ENCODE measurements at places on chromosomes 12 and 14.

DNA sequence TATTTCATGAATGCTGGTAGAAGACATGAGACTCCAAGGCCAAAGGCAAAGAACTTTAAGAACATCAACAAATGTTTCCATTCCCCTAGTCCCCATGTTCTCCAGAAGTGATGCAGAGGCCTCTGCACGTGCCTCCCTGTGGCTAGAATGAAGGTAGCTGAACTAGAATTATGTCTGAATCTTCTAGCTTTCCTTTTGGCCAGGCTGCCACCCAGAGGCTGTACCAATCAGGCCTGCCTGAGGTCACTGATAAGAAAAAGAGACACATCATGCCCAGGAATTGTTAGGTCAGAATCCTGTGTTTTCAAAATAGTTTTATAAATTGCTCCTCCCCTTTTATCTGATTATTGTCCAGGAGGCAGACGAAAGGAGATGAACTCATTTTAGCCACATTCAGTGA, 188.0 kb upstream of the SLC16A7 start:
- DNase-seq = no peak

DNA sequence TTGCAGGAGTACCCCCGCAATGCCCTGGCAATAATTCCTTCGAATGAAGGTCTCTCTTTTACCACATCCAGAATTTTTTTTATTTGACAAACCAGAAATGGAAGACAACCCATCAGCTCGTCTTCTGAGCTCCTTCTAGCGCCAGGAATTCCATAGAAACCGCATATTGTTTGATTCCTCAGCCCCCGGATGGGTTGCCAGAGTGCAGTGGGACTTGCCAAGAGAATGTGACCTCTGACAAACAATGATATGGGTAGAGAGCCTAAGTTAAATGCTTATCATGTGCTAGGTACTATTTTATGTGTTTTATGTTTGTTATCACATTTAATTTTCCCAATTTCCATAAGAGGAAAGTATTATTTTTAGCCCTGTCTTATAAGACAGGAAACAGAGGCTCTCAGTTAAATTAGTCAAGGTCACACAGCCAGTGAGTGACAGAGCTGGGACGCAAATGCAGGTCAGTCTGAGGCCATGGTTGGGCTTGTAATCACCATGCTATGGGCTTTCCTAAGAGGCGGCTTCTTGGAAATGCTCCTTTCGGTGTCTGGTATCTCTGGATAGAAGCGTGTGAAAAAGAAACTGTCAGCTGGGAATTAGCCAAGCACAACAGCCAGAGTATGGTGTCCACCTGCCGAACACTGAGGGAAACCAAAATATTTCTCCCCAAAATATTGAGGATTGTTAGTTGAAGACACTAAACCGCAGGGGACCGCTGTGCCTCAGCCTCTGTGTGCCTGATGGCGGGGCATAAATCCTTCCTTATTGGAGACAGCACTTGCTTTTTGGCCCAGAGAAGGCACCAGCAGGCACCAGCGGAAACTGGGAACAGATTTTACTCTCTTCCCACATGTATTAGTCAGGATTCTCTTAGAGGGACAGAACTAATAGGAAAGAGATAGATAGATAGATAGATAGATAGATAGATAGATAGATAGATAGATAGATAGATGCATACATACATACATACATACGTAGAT, 29.4 kb upstream of the ETFBKMT start:
- DNase-seq = no peak

DNA sequence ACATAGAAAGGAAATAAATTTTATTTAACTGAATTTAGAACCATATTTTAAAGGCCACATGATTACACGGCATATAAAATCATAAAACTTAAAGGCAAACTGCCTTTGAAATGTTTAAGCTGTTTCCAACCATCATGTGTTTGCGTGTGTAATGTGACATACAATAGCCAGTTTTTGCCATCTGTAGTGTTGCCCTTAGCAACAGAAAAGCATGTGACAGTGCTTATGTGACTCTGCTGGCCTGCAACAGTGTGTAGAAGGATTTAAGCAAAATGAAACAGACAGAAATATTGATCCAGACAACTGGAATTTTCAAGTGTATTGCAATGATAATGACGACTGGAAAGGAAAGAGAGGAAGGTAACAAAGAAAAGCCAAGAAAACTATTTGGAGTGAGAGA, 49.5 kb downstream of the TSPAN19 start:
- no peak for DNase-seq

- DNase-seq = no peak
These were observed 96.6 kb downstream of the ZFP36L1 start for GRCh38 chr14:68696266-68696665.

DNA sequence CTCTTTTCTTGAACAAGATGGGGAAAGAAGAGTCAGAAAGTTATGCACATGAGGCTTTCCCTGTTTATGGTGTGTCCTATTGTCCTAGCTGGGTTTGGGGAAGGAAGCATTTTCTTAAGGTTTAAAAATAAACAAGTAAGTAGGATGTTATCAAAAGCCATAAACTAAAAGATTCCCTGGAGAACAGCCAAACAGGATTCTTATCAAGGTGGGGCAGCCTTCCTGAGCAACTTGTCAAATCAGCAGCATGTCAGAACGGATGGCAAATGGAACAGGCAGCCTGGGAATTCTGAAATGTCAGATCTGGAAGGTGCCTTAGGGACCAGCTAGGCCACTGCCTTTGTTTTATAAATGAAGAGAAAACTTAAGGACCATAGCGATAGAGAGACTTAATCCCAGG, 152.2 kb upstream of the RGS6 start:
- DNase-seq = no peak

GRCh38 chr14:101888182-101888581, 76.2 kb upstream of the DYNC1H1 start:
- DNase-seq = no peak

- no peak for DNase-seq
These were observed 48.7 kb downstream of the PPFIBP1 start for GRCh38 chr12:27572486-27573255.

GRCh38 chr12:52670961-52671360, 9.2 kb downstream of the KRT1 start:
- no peak for DNase-seq

- no peak for DNase-seq
These were observed 422.9 kb upstream of the OR4E1 start for GRCh38 chr14:22096514-22096895.

DNA sequence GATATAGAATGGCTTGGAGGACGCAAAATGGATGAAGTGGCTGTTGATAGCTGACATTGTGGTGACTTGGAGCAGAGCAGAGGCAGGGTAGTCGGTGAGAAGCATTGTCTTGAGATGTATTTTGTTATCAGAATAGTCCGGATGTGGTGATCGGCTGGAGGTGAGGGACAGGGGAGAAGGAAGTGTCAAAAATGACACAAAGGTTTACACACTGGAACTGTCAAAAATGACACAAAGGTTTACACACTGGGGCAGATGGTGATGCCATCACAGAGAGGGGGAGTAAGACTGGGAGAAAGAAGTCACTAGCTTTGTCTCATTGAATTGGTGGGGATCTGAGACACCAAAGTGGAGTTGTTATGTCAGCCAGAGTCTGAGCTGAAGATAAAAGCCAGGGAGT, 30.1 kb downstream of the CDKL1 start:
- DNase-seq = no peak

GRCh38 chr12:120252071-120252906, 13.2 kb downstream of the PXN start:
- peak; percentile 55 for DNase-seq

DNA sequence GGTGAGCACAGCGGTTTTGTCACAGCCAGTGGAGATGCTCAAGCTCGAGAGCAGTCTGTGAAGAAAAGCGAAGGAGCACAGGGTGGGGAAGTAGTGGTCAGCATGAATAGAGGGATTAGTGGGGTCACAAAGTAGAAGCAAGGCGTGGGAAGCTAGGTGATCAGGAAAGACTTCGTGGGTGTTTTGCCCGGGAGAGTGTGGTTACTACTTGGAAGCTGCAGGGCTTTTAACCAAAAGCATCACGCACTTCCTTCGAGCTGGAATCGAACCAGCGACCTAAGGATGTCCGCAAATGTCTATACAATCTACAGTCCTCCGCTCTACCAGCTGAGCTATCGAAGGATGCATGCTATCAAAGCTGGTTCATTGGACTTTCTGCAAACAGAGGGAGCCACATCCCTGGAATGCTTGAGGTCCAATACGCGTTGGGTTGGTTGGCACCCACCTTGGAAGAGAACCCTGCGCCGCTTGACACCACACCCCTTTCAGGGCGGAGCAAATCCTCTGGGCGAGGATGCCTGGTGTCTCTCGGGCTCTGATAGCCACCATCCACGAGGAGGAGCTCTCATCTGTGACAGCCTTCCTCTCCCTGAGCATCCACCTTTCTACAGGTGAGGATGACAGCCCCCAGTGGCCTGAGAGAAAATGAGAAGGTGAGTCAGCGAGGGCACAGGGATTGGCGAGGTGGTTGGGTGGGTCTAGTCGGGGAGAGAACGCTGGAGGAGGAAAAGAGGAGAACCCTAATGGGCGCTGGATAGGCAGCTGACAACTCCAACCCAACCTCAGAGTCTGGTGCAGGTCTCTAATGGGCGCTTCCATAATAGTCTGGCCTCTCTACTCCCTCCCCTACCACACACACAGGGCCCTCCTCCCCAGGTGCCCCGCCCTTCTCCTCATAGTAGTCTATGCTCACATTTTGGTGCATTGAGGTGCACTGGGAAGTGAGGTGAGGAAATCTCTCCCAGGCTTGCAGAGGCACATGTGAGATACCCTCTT, 16.0 kb upstream of the OR6S1 start:
- no peak for DNase-seq

- DNase-seq = no peak
These were observed 8.9 kb downstream of the C1S start for GRCh38 chr12:7069386-7069785.

GRCh38 chr14:33711811-33712216, 239.1 kb downstream of the EGLN3 start:
- DNase-seq = no peak

DNA sequence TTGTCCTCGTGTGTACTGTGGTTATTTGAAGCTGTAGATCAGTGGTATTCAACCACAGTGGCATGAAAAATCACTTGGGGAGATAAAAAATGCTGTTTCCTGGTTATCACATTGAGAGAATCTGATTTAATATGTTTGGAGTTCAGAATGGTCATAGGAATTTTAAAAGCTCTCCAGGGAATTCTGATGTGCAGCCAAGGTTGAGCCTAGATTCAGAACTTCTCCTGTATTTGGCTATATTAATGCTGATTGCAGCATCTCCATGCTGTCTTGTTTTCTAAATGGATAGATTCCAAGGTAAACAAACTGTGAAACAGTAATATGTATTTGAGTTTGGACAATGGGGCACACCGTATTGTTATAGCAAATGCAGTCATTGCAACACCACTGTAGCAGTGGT, 982.2 kb upstream of the FBXO33 start:
- DNase-seq = no peak

DNA sequence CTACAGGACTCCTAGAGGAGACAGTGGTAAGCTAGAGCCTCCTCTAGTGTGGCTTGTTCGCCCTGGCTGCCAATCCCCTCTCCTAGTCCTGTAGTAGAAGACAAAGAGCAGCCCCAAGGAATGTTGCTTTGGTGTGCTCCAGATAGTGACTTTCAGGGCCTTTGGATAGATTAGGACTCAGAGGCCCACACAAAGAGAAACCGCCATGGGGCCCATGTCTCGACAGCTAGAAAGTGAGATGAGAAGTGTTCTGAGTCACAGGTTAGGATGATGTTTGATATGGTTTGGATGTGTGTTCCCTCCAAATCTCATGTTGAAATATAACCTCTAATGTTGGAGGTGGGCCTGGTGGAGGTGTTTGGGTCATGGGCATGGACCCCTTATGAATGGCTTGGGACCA, 51.8 kb upstream of the JDP2 start:
- no peak for DNase-seq

DNA sequence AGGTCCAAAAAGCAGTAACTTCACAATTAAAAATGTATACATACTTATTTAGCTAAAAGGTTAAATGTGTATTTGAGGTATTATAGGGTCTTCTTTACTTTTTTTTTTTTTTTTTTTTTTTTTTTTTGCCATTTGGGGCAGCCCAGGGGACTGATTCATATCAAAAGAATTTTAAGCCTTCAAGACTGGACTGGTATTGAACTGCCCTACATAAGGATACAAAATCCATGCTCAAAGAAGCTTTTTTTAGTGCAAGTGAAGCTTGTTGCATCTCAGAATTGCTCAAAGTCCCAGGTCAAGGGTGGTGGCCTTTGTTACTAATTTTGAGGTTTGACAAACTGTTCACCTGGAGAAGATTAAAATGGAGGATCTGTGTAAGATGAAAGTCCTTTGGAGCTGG, 124.0 kb downstream of the APAF1 start:
- DNase-seq = no peak

GRCh38 chr14:32560209-32560857, 231.2 kb downstream of the AKAP6 start:
- no peak for DNase-seq

DNA sequence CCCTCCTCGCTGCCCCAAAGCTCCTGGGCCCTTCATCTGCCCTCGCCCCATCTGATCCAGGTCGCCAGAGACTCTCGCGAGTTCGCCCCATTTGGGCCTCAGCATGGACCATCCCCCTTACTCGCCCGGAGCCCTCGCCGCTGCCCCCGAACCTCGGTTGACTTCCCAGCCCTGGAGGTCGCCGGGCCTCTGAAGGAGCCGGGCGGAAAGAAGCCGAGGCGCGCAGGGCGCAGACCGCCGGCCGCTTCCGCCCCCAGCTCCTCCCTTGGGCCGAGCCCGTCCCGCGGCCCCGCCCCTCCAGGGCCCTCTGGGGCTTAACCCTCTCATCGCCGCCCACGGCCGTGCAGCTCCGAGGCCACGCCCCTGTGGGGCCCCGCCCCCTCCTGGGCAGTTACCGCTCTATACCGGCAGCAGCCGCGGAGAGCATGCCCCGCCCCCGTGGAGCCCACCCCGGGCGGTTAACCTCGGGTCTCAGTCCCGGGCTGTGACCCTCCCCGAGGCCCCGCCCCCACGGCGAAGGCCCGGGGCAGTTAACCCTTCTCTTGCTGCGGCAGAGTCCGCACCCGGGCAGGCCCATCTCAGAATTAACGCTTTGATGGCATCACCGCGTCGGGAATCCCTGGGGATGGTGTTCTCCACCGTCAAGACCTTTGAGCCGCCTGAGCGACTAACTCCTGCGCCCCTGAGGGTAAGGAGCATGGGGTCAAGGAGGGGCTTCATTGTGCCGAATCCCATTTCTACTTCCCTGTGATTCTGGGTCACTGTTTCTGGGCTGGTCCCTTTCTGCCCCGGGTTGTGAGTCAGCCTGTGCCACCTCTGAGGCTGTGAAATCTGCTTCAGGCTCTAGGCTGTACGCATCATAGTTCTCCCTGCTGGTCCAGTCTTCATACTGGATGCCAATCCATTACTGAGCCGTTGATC, at the start of gene SPSB2:
SPSB2 (minus strand) TSS at position 210 of the 921 bp plus-strand sequence. CDS start 402 bp downstream, outside the sequence.
- peak; percentile 100 for DNase-seq

DNA sequence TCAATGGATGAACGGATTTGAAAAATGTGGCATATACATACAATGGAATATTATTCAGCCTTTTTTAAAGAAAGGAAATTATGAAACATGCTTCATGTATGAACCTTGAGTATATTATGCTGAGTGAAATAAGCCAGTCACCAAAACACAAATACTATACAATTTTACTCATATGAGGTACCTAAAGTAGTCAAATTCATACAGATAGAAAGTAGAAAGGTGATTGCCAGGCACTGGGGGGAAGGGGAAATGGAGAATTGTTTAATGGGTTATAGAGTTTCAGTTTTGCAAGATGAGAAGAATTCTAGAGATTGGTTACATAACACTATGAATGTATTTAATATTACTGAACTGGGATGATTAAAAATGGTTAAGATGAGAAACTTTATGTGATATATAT, 171.4 kb downstream of the TMTC3 start:
- DNase-seq = no peak

All from stimulated activated CD8-positive, alpha-beta memory T cell treated with anti-CD3 and anti-CD28 coated beads, Interleukin-2, amount 100 ng/mL, for 48 hours (primary cell).